Right lobe of liver (tissue), 6 donors: ENCODE measurements at places on chromosomes 2 and 18. TPM values are rescaled to one million over a fixed set of nuclear protein-coding genes. Genes with fewer than 3 reads are reported as not detected.

DNA sequence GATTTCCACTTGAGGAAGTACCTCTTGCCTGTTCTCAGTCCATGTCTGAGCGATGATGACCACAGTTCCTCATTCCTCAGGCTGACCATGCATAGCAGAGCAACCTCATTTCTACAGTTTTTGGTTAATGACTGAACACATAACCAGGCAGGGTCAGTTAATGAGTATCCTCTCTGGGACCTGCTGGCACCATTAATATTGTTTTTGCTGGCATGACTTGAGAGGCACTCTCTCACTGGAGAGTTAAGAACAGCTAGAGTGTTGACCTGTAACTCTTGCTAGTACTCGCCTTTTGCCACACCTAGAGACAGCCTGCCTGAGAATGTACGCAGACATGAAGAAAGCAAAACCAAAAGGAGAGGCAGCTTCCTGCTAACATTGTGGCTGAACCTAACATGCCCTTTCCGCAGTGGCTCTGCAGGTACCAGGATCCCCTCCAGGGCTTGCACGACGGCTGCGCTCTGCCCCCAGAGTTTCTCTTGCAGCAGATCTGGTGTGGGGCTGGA, 23.9 kb downstream of the PECR start:
- peak; percentile 31 for DNase-seq

The ACMSD gene
- 38.3 TPM for total RNA-seq

DNA sequence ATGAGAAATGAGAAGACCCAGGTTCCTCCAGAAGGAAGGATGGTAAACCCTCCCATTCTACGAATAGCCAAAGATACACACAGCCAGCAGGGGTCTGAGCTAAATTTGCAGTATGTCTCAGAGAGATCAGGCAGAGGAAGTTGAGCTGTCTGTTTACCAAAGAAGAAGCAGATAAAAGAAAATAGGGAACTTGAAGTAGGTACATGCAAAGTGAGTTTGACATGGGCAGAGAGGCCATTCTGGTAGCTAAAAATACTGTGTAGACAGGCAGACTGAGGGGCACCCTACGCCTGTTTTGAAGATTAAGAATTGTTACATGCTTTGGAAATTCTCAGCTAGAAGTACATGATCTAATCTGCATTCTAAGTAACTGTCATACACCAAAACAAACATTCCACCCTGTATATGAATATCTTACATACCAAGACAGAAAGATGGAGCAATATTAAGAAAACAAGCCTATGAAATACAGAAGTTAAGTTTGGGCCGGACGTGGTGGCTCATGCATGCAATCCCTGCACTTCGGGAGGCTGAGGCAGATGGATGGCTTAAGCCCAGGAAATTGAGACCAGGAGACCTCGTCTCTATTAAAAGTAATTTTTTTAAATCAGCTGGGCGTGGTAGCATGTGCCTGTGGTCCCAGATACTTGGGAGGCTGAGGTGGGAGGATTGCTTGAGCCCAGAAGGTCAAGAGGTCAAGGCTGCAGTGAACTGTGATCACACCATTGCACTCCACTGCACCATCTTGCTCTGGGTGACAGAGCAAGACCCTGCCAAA, 157.9 kb downstream of the ANKRD44 start:
- DNase-seq = no peak

The RBM44 gene
- 0.07 TPM for total RNA-seq

DNA sequence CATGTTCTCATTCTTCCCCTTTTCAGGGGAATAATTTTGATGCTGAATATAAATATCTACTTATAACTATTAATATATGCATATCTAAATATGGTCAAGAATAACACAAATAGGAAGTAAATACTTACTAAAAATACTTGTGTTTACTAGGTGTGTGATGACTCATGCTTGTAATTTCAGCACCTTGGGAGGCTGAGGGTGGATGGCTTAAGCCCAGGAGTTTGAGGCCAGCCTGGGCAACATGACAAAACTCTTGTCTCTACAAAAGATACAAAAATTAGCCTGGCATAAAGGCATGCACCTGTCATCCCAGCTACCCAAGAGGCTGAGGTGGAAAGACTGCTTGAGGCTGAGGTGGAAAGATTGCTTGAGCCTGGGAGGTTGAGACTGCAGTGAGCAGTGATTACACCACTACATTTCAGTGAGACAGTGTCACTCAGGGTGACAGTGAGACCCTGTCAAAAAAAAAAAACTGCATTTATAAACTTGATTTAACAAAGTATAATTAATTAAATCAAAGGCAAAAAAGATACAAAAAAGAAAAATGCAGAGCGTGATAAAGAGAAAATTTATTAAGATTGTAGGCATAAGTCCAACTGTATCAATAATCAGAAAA, 703.1 kb upstream of the VRK2 start:
- no peak for DNase-seq

DNA sequence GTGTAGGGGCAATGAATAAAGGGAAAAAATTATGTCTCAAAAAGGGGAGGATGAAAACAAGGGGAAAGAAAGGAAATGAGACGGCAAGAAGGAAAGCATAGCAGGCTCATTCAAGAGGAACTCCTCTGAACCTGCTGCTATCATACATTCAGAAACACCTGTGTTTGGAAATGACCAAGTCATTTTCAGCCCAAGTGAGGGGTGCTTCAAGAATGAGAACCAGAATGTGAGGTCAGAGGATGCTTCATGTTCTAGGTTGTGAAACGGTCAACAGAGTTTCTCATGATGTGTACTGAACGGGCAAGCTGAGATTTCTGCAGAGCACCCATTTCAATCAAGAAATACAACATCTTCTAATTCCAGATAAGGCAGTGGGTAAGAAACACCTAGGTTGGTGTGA, 1367.2 kb upstream of the CELF4 start:
- DNase-seq = no peak

The CHST9 gene
- 8.5 TPM for total RNA-seq

The SMYD1 gene
- not detected for total RNA-seq

DNA sequence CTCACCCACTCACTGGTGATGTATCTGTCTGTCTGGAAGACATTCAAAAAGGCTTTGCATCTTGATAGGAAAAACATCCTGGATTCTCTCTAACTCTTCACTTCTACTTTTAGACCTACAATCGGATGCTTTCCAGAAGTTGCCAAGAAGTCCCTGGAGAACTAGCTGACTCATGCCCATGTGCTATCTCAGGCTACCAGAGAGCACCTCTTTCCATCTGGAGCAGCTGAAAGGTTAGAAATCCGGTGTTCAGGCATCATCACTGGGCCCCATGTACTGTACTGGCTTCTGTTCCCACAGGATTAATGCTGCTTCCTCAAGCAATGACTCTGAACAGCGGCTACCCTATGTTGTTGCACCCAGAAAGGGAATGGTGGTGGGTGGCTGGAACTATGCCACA, 259.0 kb downstream of the NBAS start:
- DNase-seq = no peak

DNA sequence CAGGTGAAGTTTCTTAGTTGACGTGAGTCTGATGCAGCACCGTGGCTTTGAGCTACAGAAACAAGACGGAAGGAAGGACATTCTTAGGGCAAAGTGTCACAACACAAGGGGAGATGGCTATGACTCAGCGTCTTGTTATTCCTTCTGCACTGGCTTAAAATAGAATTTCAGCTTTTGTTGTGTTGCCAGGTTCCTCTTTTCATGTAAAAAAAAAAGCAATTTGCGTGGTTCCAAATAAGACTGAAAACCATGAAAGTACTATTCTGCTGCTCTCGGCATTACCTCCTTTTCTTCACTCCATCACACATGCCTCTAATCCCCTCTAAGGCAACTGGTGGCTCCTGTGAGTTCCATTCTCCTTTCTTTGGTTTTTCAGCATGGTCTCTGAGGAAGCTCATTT, 150.1 kb downstream of the ANTXR1 start:
- no peak for DNase-seq

The TMEM169 gene
- total RNA-seq = 1.4 TPM
